A673 (cell line): ENCODE measurements at places on chromosomes 5 and 9. TPM values are rescaled to one million over a fixed set of nuclear protein-coding genes. Genes with fewer than 3 reads are reported as not detected.
A peak's percentile ranks its signal among the peaks of the same experiment; 100 is the strongest.

DNA sequence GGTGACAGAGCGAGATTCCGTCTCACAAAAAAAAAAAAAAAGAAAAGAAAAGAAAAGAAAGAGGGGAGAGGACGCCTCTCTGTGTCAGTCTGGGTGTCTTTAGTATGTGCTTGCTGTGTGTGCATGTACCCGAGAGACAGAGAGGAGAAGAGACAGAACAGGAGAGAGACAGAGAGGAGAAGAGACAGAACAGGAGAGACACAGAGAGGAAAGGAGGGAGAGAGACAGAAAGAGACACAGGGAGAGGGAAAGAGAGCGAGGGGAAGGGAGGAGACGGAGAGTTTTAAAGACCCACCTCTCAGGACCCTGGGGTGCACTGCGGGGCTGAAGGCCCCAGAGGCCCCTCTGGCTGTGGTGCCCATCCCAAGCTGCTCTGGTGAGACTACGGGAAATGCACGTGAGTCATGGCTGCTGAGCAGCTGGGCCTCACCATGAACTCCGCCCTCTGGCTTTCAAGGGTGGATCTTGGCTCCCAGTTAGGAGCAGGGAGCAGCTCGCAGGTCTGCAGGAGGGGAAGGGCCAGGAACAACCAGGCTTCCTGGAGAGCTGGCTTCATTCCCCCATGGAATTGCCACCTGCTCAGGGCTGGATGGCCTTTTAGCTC is 7.9 kb downstream of the SLC6A3 start:
- no peak overlapping the region for H3K27ac ChIP-seq
- DNase-seq = no peak
- H3K4me1 ChIP-seq = no peaks in the 10 kb centered on the region
- H3K4me3 ChIP-seq = no peak overlapping the region

DNA sequence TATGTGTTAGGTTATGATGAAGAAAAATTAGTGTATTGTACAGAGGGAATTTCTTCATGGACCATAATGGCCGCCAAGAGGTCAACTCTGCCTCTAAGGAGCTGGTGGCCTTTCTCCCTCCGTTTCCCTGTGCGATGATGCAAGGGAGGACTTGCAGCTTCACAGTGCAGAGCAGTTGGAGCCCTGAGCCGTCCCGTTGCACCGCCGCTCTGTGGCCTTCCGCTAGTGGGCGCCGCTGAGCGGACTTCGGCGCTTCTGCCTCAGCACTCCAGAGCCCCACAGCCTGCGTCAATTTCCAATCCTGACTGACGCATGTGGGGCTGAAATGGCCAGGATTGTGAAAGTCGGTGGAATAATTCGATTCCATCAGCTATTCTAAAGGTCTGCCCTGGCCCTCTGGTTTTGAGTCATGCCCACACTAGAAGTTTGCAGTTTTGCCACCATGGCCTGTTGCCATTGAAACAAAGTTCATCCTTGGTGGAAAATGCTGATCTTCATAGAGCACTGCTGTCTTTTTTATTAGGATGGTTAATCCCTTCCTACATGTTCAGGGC is 22.7 kb upstream of the LECT2 start:
- H3K27ac ChIP-seq = no peak overlapping the region
- no peak overlapping the region for H3K4me3 ChIP-seq
- H3K27me3 ChIP-seq = no peaks in the 10 kb centered on the region
- DNase-seq = peak; percentile 76
- H3K36me3 ChIP-seq = no peaks in the 10 kb centered on the region

GRCh38 chr9:135309763-135310125 is 169.8 kb upstream of the PPP1R26 start:
- DNase-seq = no peak
- H3K36me3 ChIP-seq = no peaks in the 10 kb centered on the region
- no peak overlapping the region for H3K4me3 ChIP-seq
- H3K27me3 ChIP-seq = no peaks in the 10 kb centered on the region
- no peaks in the 10 kb centered on the region for H3K4me1 ChIP-seq

DNA sequence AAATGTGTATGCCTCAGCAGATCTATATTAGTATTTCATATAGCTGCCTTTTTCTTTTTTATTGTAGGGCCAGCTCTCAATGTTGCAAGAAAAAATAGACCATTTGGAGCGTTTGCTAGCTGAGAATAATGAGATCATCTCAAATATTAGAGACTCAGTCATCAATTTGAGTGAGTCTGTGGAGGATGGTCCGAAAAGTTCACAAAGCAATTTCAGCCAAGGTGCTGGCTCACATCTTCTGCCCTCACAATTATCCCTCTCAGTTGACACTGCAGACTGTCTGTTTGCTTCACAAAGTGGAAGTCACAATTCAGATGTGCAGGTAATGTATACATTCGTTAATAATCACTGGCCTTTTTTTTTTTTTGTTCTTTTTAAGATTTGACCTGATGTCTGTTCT is 23.7 kb downstream of the MAN2A1 start:
- H3K27ac ChIP-seq = no peak overlapping the region
- no peaks in the 10 kb centered on the region for H3K27me3 ChIP-seq
- no peak for DNase-seq
- H3K4me3 ChIP-seq = no peak overlapping the region
- peaks cover 50% of the 10 kb centered on the region for H3K36me3 ChIP-seq

S1PR3 gene
- 42.9 and 50.9 TPM in 2 replicates for total RNA-seq

GRCh38 chr5:107670087-107670931 is 428 bp downstream of the EFNA5 start:
- H3K27ac ChIP-seq = peak overlapping the region; percentile 78
- H3K4me1 ChIP-seq = peaks cover 4% of the 10 kb centered on the region
- peak; percentile 73 for DNase-seq
- no peaks in the 10 kb centered on the region for H3K36me3 ChIP-seq

DNA sequence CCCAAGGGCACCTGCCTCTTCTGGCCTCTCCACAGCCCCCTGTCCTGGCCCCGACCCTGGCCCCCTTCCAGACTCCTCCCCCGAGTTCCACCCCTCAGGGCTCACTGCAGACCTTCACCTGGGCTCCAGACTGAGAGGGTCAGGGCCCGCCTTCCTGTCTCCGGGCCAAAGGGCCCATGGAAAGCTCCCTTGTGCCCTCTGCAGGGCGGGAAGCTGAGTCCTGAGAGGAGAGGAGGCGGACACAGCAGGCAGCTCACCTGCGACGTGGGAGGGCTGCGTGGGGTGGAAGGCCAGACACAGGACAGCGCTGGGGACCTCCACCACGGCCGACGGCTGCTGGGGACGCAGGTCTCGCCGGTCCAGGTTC is 20.6 kb downstream of the DYNC2I2 start:
- no peak overlapping the region for H3K4me3 ChIP-seq
- no peaks in the 10 kb centered on the region for H3K4me1 ChIP-seq
- no peak for DNase-seq
- peak overlapping the region; percentile 54 for H3K27ac ChIP-seq
- H3K27me3 ChIP-seq = no peaks in the 10 kb centered on the region

CDO1 gene
- total RNA-seq = 1.5 and 3.2 TPM in 2 replicates

ENTREP1 gene
- total RNA-seq = not detected in 2 replicates

- H3K4me1 ChIP-seq = no peaks in the 10 kb centered on the region
- no peak for DNase-seq
- no peak overlapping the region for H3K27ac ChIP-seq
- no peak overlapping the region for H3K4me3 ChIP-seq
Measured at GRCh38 chr5:63690546-63690945, 271.7 kb downstream of the HTR1A start.

GRCh38 chr9:22457448-22457847 is 10.8 kb downstream of the DMRTA1 start:
- no peaks in the 10 kb centered on the region for H3K36me3 ChIP-seq
- DNase-seq = no peak
- H3K4me3 ChIP-seq = no peak overlapping the region
